CD4-positive, alpha-beta T cell (primary cell): ENCODE measurements at places on chromosomes 12 and 14.
A peak's percentile ranks its signal among the peaks of the same experiment; 100 is the strongest.

- no peak overlapping the region for H3K4me3 ChIP-seq
- no peaks in the 10 kb centered on the region for H3K36me3 ChIP-seq
- DNase-seq: no peak
Observed at GRCh38 chr14:22159099-22159498, 429.9 kb downstream of the DAD1 start.

- H3K36me3 ChIP-seq: no peaks in the 10 kb centered on the region
- peaks cover 6% of the 10 kb centered on the region for H3K4me1 ChIP-seq
- DNase-seq: no peak
- no peak overlapping the region for H3K27ac ChIP-seq
- no peaks in the 10 kb centered on the region for H3K27me3 ChIP-seq
Observed at GRCh38 chr12:124848621-124849380, 14.9 kb downstream of the SCARB1 start.

DNA sequence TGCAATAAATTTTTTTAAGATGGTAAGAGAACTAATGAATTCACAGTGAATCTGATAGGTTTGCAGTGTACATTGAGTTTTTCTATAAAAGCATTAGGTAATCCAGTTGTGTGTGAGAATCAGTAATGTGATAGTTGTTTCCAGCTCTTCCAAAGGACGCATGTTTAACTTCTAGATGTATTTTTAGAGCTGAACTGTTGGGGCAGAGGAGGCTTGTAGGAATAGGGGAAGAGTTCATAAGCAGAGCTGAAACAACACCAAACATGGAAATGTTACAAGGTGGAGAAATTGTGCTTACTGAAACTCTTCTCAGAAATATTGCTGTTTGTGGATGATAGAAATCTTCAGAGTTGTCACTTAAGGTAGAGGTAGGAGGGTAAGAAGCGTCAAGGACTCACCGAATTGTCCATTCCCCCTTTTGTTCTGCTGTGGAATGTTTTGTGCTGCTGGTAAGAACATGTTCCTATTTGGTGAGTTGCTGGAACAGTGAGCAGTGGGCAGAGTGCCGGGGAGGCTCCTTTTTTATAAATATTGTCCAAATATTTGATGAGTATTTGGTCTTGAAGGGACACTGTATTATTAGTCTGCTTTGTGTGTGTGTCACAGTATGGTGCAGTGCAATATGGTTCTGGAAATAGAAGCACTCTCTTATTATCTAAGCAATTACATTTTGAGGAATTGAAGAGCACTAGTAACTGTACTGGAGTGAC, 76.7 kb downstream of the ANO6 start:
- H3K4me3 ChIP-seq: no peak overlapping the region
- no peak for DNase-seq
- no peaks in the 10 kb centered on the region for H3K4me1 ChIP-seq
- no peaks in the 10 kb centered on the region for H3K27me3 ChIP-seq
- no peak overlapping the region for H3K27ac ChIP-seq
- no peaks in the 10 kb centered on the region for H3K36me3 ChIP-seq

DNA sequence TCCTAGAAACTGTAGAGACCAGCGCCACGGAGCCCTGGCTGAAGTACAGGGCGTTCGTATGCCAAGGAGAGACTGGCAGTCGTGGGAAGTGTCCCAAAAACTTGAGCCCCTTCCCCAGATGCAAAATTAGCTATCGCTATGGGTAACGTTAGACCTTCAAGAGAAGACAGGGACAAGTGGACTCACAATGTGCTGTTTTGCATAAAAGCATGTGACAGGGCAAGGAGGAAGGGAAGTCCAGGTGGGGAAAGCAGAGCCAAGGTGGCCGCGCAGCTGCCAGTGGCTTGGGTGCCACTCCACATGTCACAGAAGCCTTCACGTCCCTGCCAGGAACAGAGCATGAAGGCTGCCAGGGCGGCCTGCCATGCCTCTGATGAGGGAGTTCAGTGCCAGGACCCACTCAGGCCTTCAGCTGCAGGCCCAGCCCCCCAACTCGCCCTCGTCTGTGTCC, 61.2 kb upstream of the DYNC1H1 start:
- DNase-seq: no peak
- no peaks in the 10 kb centered on the region for H3K4me1 ChIP-seq
- H3K4me3 ChIP-seq: no peak overlapping the region
- H3K36me3 ChIP-seq: peaks cover 99% of the 10 kb centered on the region

- H3K4me1 ChIP-seq: no peaks in the 10 kb centered on the region
- no peak overlapping the region for H3K27ac ChIP-seq
- DNase-seq: no peak
- no peaks in the 10 kb centered on the region for H3K27me3 ChIP-seq
- no peaks in the 10 kb centered on the region for H3K36me3 ChIP-seq
Observed at GRCh38 chr14:29853272-29853671, 74.4 kb downstream of the PRKD1 start.

GRCh38 chr14:103500148-103500990, 22.3 kb downstream of the CKB start:
- H3K27ac ChIP-seq: no peak overlapping the region
- peaks cover 70% of the 10 kb centered on the region for H3K36me3 ChIP-seq
- peak; percentile 73 for DNase-seq
- H3K27me3 ChIP-seq: no peaks in the 10 kb centered on the region
- H3K4me3 ChIP-seq: no peak overlapping the region

- H3K27ac ChIP-seq: no peak overlapping the region
- no peak for DNase-seq
- H3K4me3 ChIP-seq: no peak overlapping the region
- H3K36me3 ChIP-seq: no peaks in the 10 kb centered on the region
Observed at GRCh38 chr14:72222046-72222445, 289.8 kb downstream of the RGS6 start.

DNA sequence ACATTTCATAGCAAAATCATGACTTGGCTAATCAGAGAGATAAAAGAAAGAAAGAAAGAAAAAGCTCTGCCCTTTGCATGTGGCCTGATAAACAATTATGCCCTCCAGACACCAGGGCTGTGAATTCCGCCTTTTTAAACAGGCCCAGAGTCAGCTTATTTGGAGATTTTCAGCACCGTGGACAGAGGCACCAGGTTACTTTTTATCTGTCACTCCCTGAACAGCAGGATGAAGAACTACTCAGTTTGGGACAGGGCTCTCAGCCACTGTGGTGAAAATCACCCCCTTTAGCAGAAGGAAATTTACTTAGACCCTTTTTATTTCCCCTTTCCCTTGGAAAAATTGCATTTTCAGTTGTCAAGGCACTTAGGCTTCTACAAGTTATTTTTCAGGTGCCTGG, 359.9 kb downstream of the NRXN3 start:
- no peaks in the 10 kb centered on the region for H3K4me1 ChIP-seq
- no peaks in the 10 kb centered on the region for H3K27me3 ChIP-seq
- H3K4me3 ChIP-seq: no peak overlapping the region
- no peak for DNase-seq

- H3K4me1 ChIP-seq: no peaks in the 10 kb centered on the region
- no peaks in the 10 kb centered on the region for H3K36me3 ChIP-seq
- no peak overlapping the region for H3K27ac ChIP-seq
- no peak for DNase-seq
- no peaks in the 10 kb centered on the region for H3K27me3 ChIP-seq
- no peak overlapping the region for H3K4me3 ChIP-seq
Observed at GRCh38 chr12:111569363-111570083, 29.6 kb downstream of the ATXN2 start.

DNA sequence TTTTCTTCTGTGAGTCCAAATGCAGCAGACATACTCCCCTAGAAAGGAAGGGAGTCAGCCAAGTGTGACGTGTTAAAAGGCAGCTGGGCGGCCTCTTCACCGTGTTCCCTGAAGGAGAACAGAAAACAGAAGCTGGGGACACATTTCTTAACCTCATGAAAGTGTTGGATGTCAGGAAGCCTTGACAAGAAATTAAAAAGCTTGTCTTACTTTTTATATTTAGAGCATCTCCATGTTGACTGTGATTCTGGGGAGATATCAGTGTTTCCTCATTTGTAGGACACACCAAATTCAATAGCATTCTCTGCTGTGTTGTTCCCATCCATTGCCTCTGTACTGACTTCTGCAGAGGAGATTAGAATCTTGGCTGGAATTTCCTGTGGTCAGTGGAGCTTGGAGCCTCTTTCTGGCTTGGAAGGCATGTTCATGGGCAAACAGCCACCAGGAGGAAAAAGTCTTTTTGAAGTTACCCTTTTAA, 93.7 kb downstream of the RMST start:
- no peak overlapping the region for H3K27ac ChIP-seq
- H3K4me1 ChIP-seq: no peaks in the 10 kb centered on the region
- no peaks in the 10 kb centered on the region for H3K27me3 ChIP-seq
- H3K36me3 ChIP-seq: no peaks in the 10 kb centered on the region
- H3K4me3 ChIP-seq: no peak overlapping the region

DNA sequence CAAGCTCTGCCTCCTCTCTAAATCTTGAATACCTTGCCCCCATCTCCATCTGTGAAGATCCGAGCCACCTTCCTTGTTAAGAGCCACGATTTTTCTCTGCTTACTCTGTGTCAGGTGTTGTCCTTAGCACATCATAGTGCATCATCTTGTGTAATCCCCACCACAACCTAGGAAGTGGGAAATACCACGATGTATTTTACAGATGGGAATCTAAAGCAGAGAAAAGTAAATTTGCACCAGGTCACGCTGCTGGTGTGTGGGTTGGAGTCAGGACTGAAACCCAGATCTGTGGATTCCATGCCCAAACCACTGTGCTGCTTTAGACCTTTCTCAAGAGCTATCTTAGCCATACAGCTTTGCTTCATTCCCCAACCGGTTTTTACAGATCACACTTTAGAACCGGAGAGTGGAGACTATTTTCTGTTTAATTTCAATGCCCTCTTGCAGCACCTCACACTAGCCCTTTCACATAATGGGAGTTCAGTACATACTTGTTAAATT, 94.6 kb downstream of the PPM1A start:
- no peak overlapping the region for H3K4me3 ChIP-seq
- DNase-seq: no peak
- H3K36me3 ChIP-seq: no peaks in the 10 kb centered on the region

DNA sequence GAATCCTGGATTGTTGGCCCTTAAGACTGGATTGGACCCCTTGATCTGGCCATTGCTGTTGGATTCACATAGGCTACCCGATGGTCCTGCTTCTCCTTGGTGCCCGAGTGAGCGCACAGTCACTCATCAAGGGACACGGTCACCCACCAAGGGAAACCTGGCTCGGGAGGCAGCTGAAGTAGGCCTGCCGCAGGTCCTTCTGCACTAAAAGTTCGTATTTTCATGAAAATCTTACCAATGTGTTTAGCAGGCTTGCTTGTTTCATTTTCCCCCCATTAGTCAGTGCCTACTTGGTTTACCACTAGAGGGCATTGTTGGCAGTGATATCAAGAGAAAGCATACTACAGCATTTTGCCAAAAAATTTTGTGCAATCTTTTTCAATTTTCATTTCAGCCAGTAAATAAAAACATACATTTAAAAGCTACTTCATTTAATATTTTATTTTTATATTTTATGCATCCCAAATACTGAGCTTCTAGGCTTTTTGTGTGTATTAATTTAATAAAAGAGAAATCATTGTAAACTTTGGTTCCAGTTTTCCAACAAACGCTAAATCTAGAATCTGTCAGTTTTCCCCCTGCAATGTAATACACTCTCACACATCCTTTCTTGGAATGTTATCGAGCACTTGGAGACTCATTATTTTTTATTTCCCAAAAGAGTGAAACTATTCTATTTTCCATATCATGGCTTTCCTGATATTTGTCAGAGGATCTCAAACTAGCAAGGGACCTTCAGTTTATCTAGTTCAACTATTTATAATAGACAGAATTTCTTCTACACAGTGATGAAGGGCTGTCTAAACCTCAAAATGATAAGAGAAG, 116.7 kb downstream of the LMNTD1 start:
- no peak for DNase-seq
- no peaks in the 10 kb centered on the region for H3K27me3 ChIP-seq
- no peaks in the 10 kb centered on the region for H3K36me3 ChIP-seq
- H3K27ac ChIP-seq: no peak overlapping the region

DNA sequence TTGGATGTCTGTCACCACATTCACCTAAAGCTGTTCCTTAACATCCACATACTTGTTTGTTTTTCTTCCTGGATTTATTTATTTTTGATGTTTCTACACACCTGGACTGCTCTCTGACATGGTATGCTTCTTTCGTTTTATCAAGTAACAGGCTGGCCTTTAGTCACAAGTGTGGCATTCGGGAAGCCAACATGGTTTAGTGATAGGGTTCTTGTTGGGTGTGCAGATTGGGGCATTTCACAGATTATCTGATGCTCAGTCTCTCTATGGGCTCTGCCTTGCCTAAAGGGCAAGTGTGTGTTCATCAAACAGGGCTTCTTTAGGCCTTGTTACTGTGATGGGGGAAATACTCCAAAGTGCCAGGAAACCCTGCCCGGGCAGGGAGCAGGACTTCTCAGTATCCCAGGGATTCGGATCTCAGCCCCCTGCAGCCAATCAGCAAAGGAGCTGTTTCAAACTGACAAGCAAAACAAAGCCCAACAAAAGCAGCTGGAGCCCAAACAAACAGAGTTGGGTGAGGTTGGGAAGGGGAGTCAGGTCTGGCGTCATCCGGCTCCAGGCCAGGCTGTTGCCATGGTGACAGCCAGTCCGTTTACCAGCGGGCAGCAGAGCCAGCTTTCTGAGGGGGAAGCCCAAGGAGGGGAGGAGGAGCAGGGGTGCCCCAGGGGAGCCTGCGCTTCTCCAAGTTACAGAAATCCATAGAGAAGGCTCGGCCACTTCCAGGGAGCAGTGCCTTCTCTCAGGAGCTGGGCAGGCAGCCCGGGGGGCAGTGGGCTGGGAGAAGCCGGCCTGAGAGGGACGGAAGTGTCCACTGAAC, 31.9 kb downstream of the FOS start:
- peaks cover 6% of the 10 kb centered on the region for H3K4me1 ChIP-seq
- no peak overlapping the region for H3K27ac ChIP-seq
- no peak overlapping the region for H3K4me3 ChIP-seq
- no peaks in the 10 kb centered on the region for H3K36me3 ChIP-seq

DNA sequence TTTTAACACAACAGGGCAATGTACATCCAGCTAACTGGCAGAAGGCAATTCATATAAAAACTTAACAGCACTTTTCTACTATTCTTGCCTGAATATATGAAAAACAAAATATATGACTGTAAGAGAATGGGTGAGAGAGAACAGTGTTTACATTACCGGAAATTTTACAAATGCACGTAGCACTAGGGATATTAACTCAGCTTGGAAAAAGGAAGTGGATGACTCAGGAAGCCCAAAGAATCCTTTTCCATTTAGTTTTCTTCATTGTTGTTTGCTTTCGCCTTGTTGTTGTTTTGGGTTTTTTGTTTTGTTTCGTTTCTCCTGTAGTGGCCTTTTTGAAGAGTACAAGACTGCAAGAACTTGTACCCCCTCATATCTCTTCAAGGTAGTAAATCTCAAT, 295.5 kb downstream of the EGLN3 start:
- DNase-seq: no peak
- H3K4me3 ChIP-seq: no peak overlapping the region
- no peaks in the 10 kb centered on the region for H3K4me1 ChIP-seq
- no peaks in the 10 kb centered on the region for H3K36me3 ChIP-seq

DNA sequence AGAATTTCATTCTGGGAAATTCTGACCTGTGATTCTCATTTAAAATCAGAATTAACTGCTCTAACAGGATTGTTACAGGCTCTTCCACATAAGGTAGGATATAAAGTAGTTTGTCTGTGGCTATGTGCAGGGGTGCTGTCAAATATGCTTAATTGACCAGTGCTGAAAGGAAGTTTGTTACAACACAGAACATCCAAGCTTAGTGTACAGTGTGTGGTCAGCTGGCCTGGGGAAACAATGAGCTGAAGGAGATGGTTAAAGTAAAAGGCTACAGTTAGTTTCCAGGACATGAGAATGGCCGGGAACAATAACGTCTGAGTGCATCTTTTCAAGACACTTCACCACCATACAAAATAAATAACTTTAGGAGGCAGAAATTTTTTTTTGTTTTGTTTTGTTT, 68.0 kb downstream of the PKP2 start:
- no peak for DNase-seq
- no peaks in the 10 kb centered on the region for H3K36me3 ChIP-seq
- no peaks in the 10 kb centered on the region for H3K4me1 ChIP-seq
- no peaks in the 10 kb centered on the region for H3K27me3 ChIP-seq
- no peak overlapping the region for H3K4me3 ChIP-seq
